ENCODE measurements at places on chromosomes 3 and 15.
A peak's percentile ranks its signal among the peaks of the same experiment; 100 is the strongest.

- no peak for DNase-seq
Observed at GRCh38 chr3:175355801-175356335, 496.7 kb downstream of the NAALADL2 start.

DNA sequence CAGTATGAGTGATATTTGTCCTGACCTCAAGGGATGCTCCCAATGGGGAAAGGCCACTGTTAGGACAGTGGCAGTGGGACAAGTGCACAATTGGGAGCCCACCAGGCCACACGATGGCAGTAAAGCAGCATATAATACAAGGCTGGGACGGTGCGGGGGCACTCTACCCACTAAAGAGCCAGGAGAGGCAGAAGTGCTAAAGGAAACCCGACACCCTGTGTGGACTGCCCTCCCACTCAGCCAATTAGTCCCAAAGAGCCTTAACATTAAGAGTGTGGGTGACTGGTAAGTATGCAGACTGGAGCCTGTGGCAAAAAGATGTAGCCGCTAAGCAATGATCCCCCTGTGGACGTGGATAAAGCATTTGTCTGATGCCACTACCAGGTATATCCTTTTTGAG is 8.2 kb upstream of the ZNF589 start:
- peak; percentile 12 for DNase-seq

- no peak for DNase-seq
Observed at GRCh38 chr3:52222319-52223221, 2.9 kb downstream of the TLR9 start.

DNA sequence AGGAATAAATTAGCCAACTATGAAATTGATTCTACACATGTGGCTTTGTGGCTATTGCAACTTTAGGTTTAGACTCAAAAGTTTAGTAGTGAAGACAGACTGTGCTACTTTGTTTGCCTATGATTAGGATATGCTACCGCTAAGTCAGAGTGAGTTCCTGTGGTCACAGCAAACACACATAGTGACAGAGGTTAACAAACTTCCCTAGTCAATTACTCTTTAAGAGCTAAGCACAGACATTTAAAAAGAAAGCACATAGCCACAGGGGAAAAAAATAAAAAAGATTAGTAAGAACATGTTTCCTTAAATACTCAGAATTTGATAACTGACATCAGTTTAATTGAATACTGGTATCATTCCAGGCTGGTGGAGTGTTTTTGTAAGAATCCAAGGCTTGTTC is 207.1 kb downstream of the GBE1 start:
- no peak for DNase-seq

DNA sequence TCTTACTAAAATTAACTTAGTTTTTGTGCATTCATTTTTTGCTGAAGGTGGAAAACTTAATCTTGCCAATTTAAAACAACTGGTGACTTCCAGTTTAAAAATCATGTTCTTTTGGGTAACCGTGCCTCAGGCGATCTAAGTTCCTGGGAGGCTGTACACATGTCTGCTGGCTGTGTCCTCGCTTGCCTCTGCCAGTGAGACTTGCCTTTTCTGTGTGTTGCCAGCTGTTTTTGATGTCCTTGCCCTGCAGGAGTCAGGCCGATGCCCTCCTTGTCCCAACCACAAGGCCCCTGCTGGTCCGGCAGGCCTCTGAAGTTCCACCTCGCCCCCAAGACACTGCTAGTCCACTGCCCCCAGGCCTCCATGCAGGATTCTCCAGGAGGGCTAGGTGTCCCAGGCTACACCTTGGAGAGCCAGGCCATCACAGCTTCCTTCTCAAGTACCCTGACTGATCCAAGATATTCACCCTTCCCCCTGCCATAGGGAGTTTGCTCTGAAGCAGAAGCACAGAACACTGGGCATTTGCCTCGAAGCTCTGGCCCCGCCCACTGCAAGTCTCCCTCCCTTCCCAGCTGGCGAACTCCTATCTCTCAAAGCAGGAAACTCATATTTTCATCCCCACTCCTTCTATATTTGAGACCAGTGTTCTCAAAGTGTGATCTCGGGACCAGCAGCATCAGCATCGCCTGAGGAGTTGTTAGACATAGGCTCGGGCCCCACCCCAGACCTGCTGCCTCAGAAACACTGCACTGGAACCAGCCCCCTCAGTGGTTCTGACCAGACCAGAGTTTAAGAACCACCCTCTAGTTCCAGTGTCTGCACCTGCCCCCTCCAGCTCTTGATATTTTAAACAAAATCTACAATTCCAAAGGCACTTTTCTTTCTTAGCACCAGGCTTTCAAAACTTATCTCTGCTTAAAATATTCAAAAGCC is 185.8 kb upstream of the UBE2E1 start:
- no peak for DNase-seq

GRCh38 chr15:65818927-65819562 is 27.0 kb upstream of the DENND4A start:
- DNase-seq = no peak

- DNase-seq = no peak
Observed at GRCh38 chr3:43490640-43491185, 131.1 kb downstream of the ANO10 start.

- no peak for DNase-seq
Observed at GRCh38 chr3:107752202-107752990, 229.6 kb downstream of the BBX start.

GRCh38 chr3:37148208-37148607 is 26.2 kb downstream of the LRRFIP2 start:
- no peak for DNase-seq

DNA sequence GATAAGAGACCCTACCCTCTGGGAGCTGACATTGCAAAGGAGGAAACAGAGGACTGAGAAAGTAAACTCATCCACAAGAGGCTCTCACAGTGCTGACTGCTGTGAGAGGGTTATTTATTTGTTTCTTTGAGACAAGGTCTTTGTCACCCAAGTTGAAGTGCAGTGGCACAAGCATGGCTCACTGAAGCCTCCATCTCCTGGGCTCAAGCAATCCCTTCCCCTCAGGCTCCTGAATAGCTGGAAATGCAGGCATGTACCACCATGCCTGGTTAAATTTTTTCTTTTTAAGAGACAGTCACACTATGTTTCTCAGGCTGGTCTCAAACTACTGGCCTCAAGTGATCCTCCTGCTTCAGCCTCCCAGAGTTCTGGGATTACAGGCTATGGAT is 52.8 kb downstream of the FBLN2 start:
- DNase-seq = no peak

DNA sequence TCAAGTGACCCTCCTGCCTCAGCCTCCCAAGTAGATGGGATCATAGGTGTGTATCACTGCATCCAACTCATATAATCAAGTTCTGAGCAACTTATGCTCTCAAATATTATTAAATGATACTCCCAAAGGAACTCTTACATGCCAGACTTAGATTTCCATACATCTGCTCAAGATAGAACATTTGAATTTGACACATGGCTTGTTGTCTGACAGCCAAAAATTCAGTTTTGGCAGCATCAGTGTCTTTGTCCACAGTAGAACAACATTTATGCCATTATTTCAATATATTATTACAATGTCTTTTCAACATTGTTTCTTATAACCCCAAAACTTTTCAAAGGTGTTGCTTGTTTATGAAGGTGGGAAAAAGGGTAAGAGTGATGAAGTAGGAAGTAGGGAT is 116.2 kb downstream of the SUCNR1 start:
- no peak for DNase-seq

- DNase-seq = no peak
Observed at GRCh38 chr3:132088291-132088690, 53.5 kb upstream of the CPNE4 start.

- no peak for DNase-seq
Observed at GRCh38 chr15:80636675-80637074, 58.4 kb upstream of the ABHD17C start.

- DNase-seq = no peak
Observed at GRCh38 chr3:37474901-37475331, 300.5 kb upstream of the LRRFIP2 start.

- no peak for DNase-seq
Observed at GRCh38 chr3:177647341-177647740, 450.1 kb upstream of the TBL1XR1 start.

- no peak for DNase-seq
Observed at GRCh38 chr3:3027976-3028567, 82.1 kb downstream of the IL5RA start.

GRCh38 chr15:27816790-27817189 is 282.3 kb downstream of the OCA2 start:
- DNase-seq = no peak

DNA sequence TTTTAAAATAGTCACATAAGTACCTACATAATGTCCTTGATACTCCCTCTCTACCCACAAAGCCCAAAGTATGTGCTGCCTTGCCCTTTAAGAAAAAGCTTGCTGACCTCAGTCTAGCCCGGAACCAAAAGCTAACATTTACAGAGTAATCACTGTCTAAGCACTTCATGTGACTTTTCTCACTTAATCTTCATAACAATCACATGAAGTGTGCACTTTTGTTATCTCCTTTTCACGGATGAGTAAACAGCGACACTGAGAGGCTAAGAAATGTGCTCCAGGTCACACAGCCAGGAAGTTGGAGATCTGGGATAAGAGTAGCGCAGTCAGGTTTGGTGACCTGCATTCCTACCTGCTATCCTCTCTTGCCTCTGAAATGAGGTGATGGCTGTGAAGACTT is 194.0 kb downstream of the ITPR1 start:
- no peak for DNase-seq

DNA sequence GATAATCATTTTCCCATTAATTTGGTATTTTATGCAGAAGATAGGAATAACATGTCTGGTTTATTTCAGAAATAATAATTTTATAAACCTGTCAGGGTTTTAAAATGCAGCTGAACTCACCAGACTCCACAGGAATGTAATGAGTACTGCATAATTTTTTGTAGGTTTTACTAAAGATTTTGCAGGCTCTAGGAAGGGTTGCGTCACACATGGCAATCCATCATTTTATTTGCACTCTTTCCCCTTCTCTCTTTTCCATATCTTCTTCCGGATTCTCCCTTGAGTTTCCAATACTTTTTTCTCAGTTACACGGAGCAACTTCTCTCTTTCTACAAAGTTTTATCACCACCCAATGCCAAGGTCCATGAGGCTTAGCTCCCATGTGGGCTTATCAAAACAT is 234.7 kb downstream of the NFKBIZ start:
- no peak for DNase-seq

DNA sequence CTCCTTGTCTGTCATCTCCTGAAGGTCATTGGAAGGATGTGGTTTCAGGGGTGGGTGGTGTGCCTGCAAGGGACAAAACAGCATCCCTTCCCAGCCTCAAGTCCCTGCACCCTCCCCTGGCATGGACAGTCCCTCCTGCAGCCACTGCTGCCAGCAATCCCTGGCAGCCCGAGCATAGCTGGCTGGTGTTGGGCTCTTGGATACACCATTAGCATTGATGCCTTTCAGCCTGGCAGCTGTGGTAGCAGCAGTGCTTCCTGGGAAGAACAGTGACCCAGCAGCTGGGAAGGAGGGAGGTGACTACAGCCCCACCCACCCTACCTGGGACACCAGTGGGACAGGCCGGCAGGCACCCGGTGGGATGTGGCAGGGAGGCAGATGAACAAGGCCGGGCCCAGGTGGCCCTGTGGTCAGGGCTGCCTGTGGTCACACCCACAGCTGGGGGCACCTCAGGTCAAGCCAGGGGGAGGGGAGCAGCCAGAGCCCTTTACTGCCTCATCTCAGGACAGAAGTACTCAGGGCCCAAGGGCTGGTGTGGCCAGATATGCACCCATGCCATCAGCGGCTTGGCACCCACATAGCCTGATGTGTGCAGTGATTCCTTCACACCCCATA is 32.9 kb upstream of the TMEM115 start:
- no peak for DNase-seq

DNA sequence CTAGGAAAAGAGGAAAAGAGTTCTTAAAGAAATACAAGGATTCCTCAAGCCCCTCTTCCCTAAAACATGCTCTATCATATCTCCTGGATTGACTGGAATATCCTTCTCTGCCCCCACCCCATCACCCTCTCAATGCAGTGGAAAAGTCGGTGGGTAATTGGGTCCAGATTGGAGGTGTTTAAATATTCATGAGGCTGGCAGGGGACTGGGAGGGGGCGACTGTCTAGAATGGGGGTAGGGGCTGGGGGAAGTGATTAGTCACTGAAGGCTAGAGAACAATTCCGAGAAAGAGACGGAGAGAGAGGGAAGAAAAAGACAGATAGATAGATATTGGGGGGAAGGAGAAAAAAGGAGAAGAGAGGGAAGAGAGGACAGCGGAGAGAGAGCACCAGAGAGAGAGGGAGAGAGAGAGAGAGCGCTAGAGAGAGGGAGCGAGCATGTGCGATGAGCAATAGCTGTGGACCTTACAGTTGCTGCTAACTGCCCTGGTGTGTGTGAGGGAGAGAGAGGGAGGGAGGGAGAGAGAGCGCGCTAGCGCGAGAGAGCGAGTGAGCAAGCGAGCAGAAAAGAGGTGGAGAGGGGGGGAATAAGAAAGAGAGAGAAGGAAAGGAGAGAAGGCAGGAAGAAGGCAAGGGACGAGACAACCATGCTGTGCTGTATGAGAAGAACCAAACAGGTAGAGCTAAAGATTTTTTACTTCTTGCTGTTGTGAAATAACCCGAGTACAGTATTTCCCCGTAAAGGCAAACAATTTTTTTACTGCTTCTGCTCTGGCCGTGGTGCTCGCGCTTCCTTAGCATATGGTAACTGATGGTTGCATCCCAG is at the start of gene GAP43:
Gene GAP43, plus strand, starts transcription at position 467 of the 825 bp plus-strand sequence. Its CDS starts 180 bp downstream, at position 647.
- DNase-seq = no peak

GRCh38 chr15:87672309-87673288 is 583.9 kb downstream of the NTRK3 start:
- DNase-seq = no peak

DNA sequence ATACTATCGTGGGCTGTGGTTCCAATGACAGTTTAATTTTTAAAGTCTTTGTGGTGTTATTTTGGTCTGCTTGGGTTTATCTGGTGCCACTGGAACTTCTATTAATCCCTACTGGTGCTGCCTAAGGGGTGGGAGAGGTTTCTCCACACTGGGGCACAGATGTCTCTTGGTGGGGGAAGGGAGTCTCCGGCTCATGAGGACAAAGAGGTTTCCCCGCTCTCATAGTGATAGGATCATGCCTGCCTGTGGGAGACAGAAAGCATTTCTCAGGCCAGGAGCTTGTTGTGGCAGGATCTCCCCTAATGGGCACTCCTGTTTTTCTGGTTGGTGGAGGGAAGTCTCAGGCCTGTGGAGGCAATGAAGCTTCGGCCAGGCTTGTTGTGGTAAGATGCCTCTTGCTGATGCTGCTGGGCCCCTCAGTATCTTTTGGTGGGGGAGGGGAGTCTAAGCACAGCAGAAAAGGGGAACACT is 84.3 kb upstream of the THRB start:
- DNase-seq = no peak

GRCh38 chr3:152272771-152273242 is 4.1 kb downstream of the MBNL1 start:
- DNase-seq = no peak

- DNase-seq = no peak
Observed at GRCh38 chr3:196772102-196772501, 32.4 kb downstream of the PAK2 start.

DNA sequence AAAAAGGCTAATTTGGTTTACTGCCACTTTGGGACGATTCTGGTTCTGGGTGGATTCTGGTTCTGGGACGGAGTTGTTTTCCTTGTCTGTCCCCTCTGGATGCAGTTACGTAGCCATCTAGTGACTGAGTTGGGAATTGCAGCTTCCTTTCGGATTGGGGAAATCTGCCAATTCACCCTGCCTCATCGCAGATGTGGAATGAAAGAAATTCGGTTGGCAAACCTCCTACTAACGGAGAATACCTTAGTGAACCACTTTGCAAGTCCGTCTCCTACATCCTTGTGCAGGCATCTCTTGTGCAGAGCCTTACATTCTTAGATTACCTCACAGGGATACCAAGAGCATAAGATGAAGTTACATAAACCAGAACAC is 31.5 kb upstream of the AP4E1 start:
- DNase-seq = peak; percentile 32
